ENCODE measurements at places on chromosomes 11 and 22.

DNA sequence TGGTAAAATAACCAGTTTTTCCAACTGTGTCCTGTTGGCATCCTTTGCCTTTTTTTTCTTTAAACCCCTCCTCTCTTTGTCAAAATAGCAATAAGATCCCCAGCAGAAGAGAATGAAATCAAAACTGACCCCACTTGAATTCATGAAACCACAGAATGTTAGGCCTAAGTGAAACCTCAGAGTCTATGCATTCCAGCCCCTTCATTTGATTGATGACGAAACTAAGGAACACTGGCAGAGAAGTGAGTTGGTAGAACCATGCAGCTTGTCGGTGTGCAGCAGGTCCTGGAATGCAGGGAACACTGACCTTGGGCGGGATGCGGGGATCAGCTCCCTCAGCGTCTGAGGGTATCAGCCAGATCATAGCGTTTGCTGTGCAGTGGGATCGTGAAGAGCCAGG is 57.5 kb downstream of the GRK3 start:
- no peak for DNase-seq

DNA sequence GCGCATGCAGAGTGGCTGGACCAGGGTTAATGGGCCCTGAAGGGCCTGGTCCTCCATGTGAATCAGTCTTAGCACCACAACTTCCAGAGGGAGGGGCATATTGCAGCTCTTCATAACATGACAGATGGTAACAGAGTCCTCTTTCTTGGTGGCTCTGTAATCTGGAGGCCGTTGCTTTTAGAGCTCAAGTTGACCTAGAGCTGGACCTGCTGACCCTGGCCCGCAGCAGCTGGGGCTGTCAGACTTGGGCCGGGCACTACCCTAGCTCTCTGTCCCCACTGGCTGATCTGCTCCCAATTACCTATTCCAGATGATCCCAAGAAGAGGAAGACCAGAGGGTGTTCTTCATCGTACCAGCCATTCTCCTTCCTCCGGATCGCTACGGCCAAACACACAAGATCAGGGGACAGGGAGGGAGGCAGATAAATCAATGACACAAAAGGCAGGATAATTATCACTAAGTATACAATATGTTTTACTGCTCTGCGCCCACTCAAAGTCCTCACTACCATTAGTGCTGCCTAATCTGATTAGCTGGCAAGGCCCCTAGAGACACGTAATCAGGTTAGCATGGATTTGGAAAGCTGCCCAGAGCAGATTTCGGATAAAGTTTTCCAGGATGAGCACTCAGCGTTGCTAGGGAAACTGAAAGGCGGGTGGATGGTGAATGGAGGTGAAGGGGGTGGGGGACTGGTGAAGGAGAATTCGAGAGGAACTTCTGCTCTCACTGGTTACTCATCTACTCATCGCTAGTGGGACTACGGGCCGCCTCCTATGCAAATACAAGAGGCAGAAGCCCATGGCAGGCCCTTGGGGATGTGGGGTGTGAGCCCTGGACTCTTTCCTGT is 64.5 kb upstream of the PHOX2A start:
- peak; percentile 93 for DNase-seq

DNA sequence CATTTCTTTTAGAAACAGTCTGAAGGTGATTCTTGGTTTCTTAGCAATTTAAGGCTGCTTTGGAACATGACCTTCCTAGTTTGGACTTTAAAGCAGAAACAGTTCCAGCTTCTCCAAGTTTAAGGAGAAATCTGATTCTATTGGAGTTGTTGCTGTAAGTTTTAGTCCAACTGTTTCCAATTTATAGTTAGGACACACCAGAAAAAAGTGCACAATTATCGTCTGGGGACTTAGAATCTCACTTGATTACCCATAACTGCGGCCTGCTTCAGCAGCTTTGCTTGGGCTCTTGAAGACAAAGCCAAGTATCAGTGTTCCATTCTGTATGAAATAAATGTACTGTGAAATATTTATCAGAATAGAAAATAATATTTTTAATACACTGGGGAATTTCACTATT is 246.6 kb downstream of the TMEM135 start:
- no peak for DNase-seq

GRCh38 chr11:288478-289397 is at the start of gene PGGHG:
TSS of gene PGGHG (plus strand) at chr11:289126. CDS start at chr11:289817, 691 bp downstream.
- DNase-seq = peak; percentile 55

DNA sequence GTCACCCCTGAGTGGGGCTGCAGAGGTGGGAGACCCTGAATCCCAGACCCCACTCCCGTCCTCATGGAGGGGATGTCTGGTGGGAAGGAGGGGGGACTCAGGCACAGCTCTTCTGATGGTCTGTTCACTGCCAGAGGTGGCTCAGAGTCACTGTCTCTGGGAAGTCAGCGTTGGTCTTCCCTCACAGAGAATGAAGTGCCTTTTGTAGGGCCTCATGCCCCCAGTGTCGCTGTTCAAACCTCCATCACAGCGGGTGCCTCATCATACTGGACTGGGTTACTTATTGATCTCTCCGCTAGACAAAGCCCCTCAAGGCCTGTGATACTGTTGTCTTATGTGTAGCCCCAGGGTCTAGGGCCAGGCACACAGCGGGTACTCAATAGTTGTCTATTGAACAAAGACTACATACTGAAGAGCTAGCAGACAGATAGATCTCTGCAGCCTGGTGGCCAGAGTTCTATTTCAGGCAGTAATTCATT is 41.3 kb downstream of the CD6 start:
- no peak for DNase-seq

DNA sequence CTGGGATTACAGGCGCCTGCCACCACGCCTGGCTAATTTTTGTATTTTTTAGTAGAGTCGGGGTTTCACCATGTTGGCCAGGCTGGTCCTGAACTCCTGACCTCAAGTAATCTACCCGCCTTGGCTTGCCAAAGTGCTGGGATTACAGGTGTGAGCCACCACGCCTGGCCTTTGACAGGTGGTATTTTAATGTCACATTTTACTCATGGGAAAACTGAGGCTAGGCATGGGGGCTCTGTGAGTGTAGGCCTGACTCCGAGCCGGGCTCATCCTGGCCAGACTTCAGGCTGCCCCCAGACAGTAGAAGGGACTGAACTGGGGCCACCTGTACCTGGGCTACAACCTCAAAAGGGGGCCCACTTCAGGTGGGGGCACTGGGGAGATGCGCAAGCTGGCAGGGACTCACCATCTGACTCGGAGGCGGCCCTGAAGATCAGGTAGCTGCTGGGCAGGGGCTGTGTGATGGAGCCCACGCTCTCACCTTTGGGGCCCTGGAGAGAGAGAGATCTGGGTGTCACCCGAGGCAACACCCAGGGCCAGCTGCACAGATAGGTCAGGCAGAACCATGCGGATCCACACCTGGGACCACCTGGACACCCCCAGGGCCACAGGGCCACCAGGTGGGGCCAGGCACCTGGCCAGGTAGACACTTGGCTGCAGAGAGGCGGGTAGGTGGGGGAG is 45.8 kb downstream of the OSBPL5 start:
- DNase-seq = no peak

DNA sequence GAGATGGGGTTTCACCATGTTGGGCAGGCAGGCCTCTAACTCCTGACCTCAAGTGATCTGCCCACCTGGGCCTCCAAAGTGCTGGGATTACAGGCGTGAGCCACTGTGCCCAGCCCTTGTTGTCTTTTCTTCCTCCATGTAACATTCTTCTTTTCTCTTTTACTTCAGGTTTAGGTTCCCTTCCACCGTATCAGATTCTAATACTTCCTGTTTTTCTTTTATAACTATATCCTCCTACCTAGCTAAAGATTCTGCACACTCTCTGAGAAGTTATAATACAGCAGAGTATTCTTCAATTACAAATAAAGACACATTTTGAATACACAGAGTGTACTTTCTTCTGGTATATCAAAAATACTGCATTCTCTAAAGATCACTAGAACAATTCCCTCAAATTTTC is 33.2 kb upstream of the GAB2 start:
- DNase-seq = no peak
